CD4-positive, alpha-beta T cell treated with Interleukin-1 beta for 1 hour (primary cell): ENCODE measurements at places on chromosomes 5 and 9.
A peak's percentile ranks its signal among the peaks of the same experiment; 100 is the strongest.

- DNase-seq = no peak
Measured at GRCh38 chr5:128749136-128749898, 211.3 kb upstream of the FBN2 start.

GRCh38 chr5:169009123-169009522, 291.8 kb downstream of the SLIT3 start:
- no peak for DNase-seq

GRCh38 chr9:2497666-2498400, 123.8 kb upstream of the VLDLR start:
- DNase-seq = no peak

DNA sequence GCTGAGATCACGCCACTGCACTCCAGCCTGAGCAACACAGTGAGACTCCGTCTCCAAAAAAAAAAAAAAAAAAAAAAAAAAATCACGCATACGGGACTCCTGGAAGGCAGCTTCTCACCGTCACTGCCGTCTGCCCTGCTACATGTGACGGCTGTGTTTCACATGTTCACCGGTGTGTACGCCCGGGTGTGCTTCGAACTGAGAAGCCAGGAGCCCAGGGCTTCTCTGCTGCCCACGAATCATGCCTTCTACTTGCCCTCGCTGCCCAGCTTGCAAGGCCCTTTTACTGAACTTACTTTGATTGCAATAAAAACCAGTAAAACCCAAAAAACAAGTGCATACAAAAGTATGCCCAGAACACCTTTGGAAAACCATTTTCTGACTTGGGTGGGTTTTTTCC, 5.8 kb upstream of the NKD2 start:
- no peak for DNase-seq

DNA sequence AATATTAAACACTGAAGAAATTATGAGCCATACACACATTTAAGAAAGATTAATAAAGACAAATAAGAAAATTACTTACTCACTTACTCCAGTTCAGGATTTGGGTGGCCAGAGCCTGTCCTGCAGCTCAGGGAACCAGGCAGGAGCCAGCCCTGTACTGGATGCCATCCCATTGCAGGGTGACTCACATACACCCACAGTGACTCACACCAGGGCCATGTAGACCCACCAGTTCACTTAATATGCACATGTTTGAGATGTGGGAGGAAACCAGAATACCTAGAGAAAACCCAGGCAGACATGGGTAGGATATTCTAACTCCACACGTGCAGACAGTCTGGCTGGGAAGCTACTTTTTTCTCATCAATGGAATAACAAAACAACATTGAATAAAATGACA, 49.6 kb upstream of the ADRB2 start:
- DNase-seq = peak; percentile 31

- no peak for DNase-seq
Measured at GRCh38 chr5:1050423-1051365, 42.1 kb downstream of the NKD2 start.

- DNase-seq = no peak
Measured at GRCh38 chr5:101024299-101024698, 121.2 kb upstream of the ST8SIA4 start.

- no peak for DNase-seq
Measured at GRCh38 chr5:86124333-86124732, 493.4 kb upstream of the COX7C start.

DNA sequence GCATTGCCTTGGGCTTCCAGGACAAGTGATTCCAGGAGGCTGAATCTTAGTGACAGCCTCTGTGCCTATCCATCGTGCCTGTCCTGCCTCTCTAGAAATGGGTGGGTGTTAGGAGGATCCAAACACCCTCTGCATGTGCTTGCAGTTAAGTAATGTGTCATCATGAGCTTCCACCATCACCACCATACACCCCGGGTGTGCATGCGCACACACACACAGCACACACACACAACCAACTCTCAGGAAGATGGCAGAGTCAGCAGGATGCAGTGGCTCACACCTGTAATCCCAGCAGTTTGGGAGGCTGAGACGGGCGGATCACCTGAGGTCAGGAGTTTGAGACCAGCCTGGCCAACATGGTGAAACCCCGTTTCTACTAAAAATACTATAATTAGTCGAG, 22.8 kb upstream of the CERCAM start:
- no peak for DNase-seq

DNA sequence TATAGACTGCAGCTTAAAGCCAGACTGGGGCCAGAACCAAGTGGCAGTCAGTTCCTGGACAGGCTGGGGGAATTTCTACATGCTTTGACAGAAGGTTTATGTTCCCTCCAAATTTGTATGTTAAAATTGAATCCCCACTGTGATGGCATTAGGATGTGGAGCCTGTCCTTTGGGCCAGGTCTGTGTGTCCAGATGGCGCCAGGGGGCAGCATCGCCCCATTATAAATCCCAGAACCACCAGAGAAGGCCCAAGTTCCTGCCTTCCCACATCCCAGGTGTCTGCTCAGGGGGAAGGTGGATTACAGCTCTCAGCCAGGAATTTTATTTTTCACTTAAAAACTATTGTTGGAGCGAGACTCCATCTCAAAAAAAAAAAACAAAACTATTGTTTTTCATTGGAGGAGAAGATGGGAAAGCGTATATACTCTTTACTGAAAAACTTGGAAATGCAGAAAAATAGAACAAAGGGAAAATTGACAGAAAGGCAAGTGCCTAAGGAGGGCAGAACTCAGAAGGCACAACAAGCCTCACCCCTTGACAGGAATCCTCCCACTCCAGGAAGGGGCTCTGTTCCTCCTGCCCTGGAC, 5.0 kb downstream of the IL3 start:
- DNase-seq = peak; percentile 47

GRCh38 chr5:149581931-149582768, 852 bp downstream of the ARHGEF37 start:
- no peak for DNase-seq

- DNase-seq = no peak
Measured at GRCh38 chr5:54403885-54404416, 51.5 kb upstream of the HSPB3 start.

GRCh38 chr5:91329283-91329682, 53.8 kb downstream of the ARRDC3 start:
- DNase-seq = no peak

- DNase-seq = no peak
Measured at GRCh38 chr5:68141494-68141893, 74.1 kb upstream of the PIK3R1 start.

- DNase-seq = no peak
Measured at GRCh38 chr5:149938791-149939358, 5.7 kb downstream of the PDE6A start.

- DNase-seq = no peak
Measured at GRCh38 chr9:79255651-79256260, 316.0 kb upstream of the TLE4 start.
